ENCODE measurements at places on chromosomes 5 and 9. TPM values are rescaled to one million over a fixed set of nuclear protein-coding genes. Genes with fewer than 3 reads are reported as not detected.

DNA sequence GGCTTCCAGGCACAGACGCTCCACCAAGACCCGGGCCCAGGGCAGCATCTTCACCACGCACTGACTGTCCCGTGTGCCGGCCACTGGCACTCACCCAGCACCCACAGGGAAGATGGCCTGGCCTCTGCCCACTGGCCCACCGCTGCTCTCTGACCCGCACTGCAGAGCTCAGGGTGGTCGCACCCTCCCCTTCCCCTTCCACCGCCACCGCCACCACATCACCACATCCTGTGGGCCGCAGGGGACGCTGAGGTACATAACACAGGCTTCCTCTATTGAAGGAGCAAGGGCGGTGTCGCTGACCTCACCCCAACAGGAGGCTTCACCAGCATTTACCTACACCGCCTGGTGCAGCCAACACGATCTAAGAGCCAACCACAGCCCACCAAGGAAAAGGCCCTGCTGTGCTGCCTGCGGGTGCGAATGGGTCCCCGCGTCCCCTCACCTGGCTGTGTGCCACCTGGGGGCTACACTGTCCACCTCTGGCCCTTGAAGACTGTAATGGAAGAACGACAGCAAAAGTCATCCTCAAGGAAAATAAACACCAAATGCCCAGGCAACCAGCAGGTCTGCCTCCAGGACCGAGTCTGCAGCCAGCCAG lies 101.8 kb downstream of the CAMSAP1 start:
- DNase-seq, result no peak

DNA sequence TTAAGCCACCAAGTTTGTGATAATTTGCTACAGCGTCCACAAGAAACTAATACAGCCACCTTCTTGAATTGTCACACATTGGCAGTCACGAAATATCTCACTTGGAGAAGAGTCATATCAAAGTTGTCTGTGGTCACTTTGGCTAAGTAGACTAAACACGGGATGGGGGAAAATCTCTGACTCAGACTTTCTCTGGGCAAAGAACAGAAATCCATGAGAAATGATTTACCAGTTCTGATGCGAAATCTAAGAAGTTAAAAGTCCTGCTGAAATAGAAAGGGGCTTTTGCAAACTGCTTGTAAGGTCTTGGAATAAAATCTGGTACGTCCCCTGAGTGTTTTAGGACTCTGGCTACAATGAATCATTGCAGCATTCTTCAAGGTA lies 158.4 kb downstream of the COL23A1 start:
- no peak for DNase-seq

DNA sequence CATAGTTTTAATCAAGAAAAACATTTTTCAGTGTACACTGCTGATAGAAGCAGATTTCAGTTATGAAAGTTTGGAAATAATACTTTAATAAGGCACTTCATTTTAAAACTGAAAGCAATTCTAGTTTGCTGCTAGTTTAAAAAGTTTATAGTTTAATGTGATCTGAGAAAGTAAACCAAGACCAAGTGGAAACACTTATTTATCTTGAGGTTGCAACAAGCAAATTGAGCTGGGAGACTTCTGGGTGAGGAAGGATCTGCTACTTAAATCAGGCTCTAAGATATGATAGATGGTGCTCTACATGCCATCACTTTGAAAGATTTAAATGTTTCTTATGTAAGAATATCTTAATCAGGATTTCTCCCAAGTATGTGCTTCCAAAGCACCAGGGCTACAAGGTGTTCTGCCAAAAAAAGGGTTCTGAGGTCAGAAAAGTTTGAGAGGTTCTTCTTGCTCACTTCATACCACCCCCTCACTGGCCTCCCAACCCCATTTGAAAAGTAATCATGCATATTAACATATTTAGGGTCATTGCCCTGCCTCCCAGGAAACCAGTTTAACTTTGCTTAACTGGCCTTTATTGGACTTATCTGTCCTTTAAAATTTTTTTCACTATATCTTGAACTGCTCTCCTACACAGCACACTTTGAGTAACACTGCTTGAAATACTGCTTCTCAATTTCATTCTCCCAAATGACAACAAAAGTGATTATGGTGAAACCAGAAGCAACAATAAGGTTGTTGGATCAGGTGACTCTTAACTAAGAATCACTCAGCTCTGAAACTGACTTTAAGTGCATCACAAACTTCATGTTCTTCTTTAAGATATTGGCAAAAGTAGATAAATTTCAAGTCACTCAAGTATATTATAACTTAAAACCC lies 15.5 kb downstream of the SLC44A1 start:
- DNase-seq, result no peak

GRCh38 chr5:56812110-56812509 lies 3.2 kb upstream of the MAP3K1 start:
- DNase-seq, result no peak

GRCh38 chr5:77893225-77893860 lies 117.2 kb upstream of the TBCA start:
- DNase-seq, result no peak

DNA sequence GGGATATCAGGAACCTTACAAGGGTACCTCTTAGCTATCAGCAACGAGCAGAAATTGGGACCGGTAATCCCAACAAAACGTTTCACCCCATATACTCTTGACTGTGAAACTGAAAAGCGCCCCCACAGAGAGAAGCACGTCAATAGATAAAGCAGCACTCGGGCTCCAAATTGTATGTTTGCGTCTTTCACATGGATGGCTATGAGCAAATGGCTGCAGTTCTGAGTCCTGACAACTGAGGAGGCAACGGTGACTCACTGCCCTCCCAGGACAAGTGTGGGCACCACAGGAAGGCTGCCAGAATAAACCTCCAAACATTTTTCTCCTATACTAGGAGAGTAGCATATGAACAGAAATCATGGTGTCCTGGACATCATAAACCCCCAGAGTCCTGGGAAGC lies 36.6 kb downstream of the SEMA4D start:
- peak; percentile 28 for DNase-seq

- no peak for DNase-seq
Observed at GRCh38 chr5:76365561-76365960, 37.5 kb upstream of the IQGAP2 start.

GRCh38 chr5:97095318-97095732 lies 47.1 kb downstream of the LIX1 start:
- no peak for DNase-seq

- DNase-seq, result no peak
Observed at GRCh38 chr9:104240890-104241289, 146.8 kb downstream of the SMC2 start.

SEMA4D gene
- polyA plus RNA-seq, result 28.2 TPM

All from cardiac muscle cell (in vitro differentiated cells and primary cell).